Chondrocyte (in vitro differentiated cells): ENCODE measurements at places on chromosomes 1 and 21. TPM values are rescaled to one million over a fixed set of nuclear protein-coding genes. Genes with fewer than 3 reads are reported as not detected.

TMEM61 gene
- total RNA-seq: not detected in 3 replicates

SLAMF8 gene
- total RNA-seq: not detected in 3 replicates

- no peak overlapping the region for H3K4me3 ChIP-seq
- H3K27me3 ChIP-seq: no peaks in the 10 kb centered on the region
- H3K36me3 ChIP-seq: no peaks in the 10 kb centered on the region
- no peaks in the 10 kb centered on the region for H3K4me1 ChIP-seq
- DNase-seq: peak; percentile 73
- no peak overlapping the region for H3K27ac ChIP-seq
These were observed 7.9 kb upstream of the IBA57 start for GRCh38 chr1:228157729-228158126.

DNA sequence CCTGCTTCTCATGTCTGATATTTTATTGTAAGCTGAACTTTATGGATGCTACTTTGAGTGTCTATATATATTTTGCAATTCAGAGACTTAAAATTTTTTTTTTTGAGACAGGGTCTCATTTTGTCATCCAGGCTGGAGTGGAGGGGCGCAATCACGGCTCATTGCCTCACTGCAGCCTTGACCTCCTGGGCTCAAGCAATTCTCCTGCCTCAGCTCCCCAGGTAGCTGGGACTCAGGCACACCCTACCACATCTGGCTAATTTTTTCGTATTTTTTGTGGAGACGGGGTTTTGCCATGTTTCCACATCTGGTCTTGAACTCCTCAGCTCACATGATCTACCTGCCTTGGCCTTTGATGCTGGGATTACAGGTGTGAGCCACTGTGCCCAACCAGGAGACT lies 8.4 kb downstream of the ZYG11A start:
- no peaks in the 10 kb centered on the region for H3K36me3 ChIP-seq
- DNase-seq: no peak
- H3K27ac ChIP-seq: no peak overlapping the region
- no peaks in the 10 kb centered on the region for H3K4me1 ChIP-seq
- no peaks in the 10 kb centered on the region for H3K27me3 ChIP-seq

- no peak for DNase-seq
- H3K27ac ChIP-seq: no peak overlapping the region
- H3K4me3 ChIP-seq: no peak overlapping the region
- H3K4me1 ChIP-seq: no peaks in the 10 kb centered on the region
These were observed 374.9 kb upstream of the PTBP2 start for GRCh38 chr1:96346719-96347118.
